Putamen (tissue), 1 donor: ENCODE measurements at places on chromosomes 12 and 14.

DNA sequence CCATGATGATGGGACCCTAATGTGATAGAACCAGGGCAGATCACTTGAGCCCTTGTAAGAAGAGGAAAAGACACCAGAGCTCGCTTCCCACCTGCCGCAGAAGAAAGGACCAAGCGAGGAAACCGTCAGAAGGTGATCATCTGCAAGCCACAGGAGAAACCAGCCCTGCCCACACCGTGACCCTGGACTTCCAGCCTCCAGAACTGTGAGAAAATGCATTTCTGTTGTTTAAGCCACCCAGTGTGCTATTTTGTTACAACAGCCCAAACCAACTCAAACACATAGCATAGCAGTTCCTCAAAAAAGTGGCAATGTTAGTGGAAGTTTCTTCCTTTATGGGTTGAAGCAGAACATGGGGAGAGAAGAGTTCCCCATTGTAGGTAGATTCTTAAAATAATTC is 107.9 kb upstream of the BCL2L14 start:
- DNase-seq: no peak

GRCh38 chr12:68766646-68767045 is 20.7 kb downstream of the SLC35E3 start:
- no peak for DNase-seq

DNA sequence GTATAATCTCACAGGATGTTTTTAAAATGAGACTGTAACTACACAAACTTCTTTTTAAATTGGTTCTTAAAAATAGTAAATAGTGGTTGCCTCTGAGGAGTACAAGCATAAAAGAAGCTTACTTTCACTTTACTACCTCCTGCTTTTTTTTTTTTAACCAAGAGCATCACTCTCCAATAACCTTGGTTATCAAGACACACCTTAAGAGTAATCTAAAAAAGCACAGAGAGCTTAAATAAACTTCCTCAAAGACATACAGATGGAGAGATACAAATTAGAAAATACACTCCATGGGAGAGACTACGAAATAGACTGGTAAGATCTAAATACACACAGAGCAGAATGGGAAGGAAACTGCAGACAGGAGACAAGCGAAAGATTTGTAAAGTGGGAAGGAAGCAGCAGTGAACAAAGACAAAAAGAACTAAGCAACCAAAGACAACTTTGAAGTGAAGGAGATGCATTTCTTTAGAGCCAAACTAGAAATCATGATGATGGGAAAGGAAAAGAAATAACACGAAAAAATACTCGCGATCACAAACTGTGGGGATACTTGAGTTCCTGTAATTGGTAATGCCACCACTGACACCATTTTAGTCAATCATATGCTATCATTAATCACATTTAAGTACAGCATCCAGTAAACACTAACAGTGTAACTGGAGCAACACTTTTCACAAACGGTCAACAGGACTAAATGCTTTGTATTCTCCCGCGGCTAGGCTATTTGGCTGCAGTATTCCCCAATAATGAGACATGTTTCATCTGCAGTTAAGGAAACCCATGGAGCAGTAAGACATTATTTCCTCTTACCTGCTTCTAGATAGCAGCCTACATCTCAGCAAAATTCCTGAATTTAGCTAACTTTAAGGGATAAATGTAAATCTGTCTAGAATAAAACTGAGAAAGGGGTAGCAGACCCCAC is 8.2 kb downstream of the SINHCAF start:
- no peak for DNase-seq

DNA sequence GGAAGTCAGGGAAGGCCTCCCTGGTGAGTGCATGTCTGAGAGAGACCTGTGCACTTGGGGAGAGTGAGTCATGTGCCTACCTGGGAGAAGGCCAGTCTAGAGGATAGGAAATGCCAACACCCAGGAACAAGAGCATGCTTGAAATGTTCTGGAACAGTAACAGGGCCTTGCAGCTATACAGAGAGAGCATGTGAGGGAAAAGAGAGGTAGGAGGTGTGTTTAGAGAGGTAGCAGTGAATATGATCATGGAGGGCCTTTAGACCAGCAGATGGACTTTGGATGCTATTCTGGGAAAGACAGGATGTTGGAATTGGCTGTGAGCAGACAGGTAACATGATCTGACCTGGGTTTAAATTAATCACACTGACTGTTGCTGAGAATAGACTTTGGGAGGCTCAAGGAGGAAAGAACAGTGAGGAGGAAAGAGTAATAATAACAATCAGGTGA is 1143.6 kb downstream of the FLRT2 start:
- DNase-seq: no peak

DNA sequence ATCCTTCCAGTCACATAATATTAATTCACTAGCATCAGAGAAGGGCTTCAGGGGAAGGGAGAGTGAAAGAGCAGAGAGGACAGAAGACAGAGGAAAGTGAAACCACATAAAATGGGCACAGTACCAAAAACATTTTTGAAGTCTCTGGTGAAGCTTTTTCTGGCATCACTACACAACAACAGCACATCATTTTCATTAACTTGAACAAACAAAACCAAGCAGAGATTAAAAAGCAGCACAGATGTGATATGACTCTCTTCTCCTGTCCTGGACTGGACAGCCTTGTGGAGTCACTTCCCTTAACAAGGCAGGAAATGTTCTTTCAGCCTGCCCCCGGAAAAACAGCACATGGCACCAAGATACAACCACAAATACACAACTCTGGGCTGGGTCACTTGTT is 112.0 kb downstream of the TSPAN8 start:
- DNase-seq: no peak
